Activated CD4-positive, alpha-beta T cell treated with anti-CD3 and anti-CD28 coated beads, Interleukin-2, amount 10 ng/mL, durations not matched to agents 7 days and 5 days (primary cell): ENCODE measurements at places on chromosomes 6 and 20.

- peak; percentile 79 for DNase-seq
These were observed 33.8 kb upstream of the RREB1 start for GRCh38 chr6:7073821-7074525.

GRCh38 chr20:47801079-47801478 is 15.8 kb upstream of the SULF2 start:
- DNase-seq: no peak

DNA sequence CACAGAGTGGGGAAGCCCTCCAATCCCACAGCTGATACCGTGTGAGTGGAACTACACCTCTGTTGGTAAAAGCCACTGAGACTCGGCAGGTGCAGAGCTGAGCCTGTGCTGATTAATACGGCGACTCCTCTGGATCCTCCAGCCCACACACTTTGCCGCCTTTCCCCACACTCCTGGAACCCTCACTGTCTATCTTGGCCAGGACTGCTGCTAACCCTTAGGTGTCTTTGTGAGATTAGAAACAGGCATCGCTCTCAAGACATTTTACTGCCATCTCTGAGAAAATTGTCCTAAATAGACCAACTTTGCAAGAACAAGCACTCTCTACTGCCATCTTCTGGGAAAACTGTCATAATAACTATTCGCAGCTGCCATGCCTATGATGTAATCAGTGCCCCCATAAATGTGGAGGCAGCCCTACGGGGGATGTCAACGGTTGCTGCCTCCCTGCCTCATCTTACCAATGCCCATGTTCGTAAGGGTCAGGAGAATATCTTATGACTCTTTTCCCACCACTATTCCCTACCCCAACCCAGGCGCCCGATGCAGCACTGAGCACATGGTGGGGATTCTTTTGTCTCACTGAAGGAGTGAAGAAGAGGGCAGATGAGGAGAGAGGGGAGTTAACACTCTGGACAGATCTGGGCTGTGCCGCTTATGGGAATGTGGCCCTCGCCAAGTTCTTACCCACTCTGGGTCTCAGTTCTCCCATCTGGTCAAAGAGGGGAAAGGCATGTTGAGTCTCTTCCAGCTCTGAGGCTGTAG is 26.1 kb upstream of the KCNB1 start:
- no peak for DNase-seq

GRCh38 chr6:150266963-150267685 is 101.7 kb upstream of the IYD start:
- no peak for DNase-seq

DNA sequence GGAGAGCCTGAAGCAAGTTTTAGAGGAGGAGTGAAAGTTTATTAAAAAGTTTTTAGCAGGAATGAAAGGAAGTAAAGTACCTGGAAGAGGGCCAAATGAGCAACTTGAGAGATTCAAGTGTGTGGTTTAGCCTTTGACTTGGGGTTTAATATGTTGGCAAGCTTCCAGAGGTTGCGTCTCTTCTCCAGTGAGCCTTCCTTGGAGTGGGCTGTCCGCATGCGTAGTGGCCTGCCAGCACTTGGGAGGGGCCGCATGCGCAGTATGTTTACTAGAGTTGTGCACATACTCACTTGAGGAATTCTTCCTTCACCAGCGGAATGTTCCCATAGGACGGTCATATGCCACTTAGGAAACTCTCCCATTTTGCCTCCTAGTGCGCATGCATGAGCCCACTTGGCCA is 235.2 kb downstream of the ALDH8A1 start:
- no peak for DNase-seq

DNA sequence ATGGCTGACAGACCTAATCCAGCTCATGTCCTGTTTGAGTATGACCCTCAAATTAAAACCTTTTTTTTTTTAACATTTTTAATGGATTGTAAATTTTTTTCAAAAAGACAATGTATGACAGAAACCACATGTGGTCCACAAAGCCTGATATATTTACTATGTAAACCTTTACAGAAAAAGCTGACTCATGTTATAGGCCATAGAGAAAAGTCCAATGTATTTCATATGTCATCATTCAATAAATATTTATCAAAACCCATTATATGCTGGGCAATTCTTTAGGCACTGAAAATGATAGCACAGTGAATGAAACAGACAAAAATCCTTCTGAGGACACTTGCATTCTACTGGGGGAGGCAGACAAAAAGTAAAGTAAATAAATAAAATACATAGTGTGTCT is 826.2 kb upstream of the FLRT3 start:
- no peak for DNase-seq

- no peak for DNase-seq
These were observed 7.4 kb downstream of the FRMD1 start for GRCh38 chr6:168071620-168072019.

DNA sequence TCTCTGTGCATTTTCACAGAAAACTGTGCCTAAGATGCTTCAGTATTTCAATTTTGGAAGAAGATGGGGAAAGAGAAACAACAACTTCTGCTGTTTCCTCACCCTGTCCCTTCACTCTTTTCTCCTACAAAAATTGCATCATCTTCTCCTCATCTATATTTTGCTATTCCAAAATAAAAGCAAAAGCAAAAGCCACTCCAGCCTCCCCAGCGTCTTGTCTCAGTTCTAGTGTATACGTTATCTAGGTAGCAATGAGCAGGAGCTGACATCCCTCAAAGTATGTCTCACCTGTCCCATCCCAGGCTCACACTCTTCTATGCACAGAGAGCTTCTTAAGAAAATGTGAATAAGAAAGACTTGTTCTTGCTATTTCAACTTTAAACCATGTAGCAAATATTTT is 163.8 kb upstream of the TAB2 start:
- no peak for DNase-seq

DNA sequence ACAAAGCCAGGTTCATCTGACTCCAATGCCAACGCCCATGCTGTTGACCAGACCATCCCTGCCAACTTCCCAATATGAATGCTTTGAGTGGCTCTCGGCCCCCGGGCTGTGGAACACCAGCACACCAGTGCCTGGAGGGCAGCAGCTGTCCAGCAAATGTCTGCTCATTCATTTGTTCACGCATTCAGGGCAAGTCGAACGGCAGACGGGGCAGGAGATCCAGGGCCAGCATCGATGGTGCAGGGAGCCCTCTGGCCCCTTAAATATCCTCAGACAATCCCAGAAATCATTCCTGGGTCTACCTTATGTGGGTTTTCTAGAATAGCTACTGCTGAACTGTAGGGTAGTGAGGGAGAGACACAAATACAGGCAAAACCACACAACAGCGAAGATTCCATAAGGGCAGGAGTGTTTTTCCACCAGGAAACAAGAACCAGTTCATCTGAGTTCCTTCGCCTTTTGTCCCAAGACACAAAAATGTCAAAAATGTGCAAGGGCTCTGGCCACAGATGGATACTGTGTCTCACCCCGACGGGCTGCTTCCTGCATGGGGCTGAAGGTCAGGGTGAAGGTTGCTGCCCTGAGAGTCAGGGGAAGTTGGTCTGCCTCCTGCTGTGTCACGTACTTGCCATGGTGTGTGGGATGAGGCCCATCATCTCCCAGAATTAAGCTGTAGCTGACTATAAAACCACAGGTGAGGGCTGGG is 15.5 kb downstream of the RIPOR3 start:
- DNase-seq: no peak

- DNase-seq: no peak
These were observed 358.1 kb downstream of the CDKAL1 start for GRCh38 chr6:20892365-20892764.

GRCh38 chr6:44535446-44535845 is 147.9 kb downstream of the CDC5L start:
- DNase-seq: no peak

DNA sequence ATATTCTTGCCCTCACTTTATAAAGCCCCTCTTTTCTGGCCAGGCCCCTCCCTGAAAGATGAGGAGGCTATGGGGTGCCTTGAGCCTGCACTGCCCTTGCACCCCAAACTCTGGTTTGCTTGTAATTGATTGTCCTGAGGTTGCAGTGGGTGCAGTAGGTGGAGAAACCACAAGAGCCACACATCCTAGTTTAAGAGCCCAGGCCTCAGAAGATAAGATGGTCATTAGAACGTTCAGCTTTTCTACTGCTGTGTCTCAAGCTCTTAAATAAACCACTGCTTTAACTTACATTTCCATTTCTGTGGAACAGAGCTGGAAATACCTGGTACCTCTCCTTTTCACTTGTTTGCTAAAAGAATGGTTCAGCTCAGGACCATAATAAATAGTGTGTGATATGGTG is 9.0 kb downstream of the MRAP2 start:
- no peak for DNase-seq

GRCh38 chr6:71676298-71676697 is 210.1 kb upstream of the RIMS1 start:
- DNase-seq: no peak

GRCh38 chr6:15874326-15874725 is 211.5 kb upstream of the DTNBP1 start:
- no peak for DNase-seq
